ENCODE measurements at places on chromosomes 11 and 22. TPM values are rescaled to one million over a fixed set of nuclear protein-coding genes. Genes with fewer than 3 reads are reported as not detected.

Gene ANO5
- 9.0 TPM for total RNA-seq

Gene ARHGAP42
- 15.8 TPM for total RNA-seq

Gene KLHDC7B
- total RNA-seq = 0.15 TPM

Gene RFPL2
- 0.10 TPM for total RNA-seq

Gene ELFN2
- 6.3 TPM for total RNA-seq

Gene ZNF280B
- 1.9 TPM for total RNA-seq

Gene MS4A15
- total RNA-seq = not detected

Gene KRTAP5-9
- not detected for total RNA-seq

Gene HEPHL1
- total RNA-seq = 0.69 TPM

Gene CHST1
- total RNA-seq = not detected

Gene SLC22A9
- total RNA-seq = not detected

Gene SIRT3
- 4.3 TPM for total RNA-seq

Gene NLRP10
- 0.69 TPM for total RNA-seq

Gene MYOD1
- total RNA-seq = not detected

Gene OR2AG2
- 0.25 TPM for total RNA-seq

Gene OR52N4
- total RNA-seq = not detected

Gene LUZP2
- total RNA-seq = not detected

Gene FXYD2
- 361 TPM for total RNA-seq

Gene ZC3H12C
- 25.9 TPM for total RNA-seq

Gene OR4C16
- not detected for total RNA-seq

Gene PARVG
- total RNA-seq = not detected

Gene CRYAB
- 63.0 TPM for total RNA-seq
